Stimulated activated CD8-positive, alpha-beta memory T cell treated with anti-CD3 and anti-CD28 coated beads, Interleukin-15, amount 100 ng/mL, for 4 hours (primary cell): ENCODE measurements at places on chromosomes 3 and 15.

GRCh38 chr3:46463868-46464241 is 850 bp downstream of the LTF start:
- no peak for DNase-seq

DNA sequence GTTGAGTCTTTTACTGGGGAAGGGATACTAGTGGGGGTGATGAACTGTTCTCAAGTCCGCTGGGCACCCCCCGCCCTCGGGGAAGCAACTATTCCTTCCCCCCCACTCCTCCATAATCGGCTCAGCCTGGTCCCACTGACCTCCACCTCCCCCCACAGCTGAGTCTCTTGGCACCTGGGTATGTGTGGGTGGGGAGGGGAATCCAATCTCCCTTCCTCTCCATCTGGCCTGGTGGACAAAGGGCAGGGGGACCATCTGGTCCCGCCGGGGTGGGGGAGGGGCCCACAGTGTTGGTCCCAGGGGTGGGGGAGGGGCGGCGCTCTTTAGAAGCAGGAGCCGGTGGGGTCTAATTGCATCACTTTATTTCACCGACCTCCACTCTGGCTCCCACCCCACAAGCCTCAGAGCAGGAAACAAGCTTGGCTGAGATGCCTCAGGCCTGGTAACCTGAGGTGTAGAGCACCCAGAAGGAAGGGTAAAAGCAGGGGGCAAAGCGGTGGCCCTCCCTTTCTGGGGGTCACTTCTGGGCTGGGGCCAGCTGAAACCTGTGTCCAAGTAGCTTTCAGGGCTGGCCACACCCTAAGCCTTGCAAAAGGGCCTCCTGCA is 1.0 kb upstream of the PCBP4 start:
- DNase-seq: no peak

GRCh38 chr3:195135917-195136316 is 135.0 kb downstream of the XXYLT1 start:
- no peak for DNase-seq

GRCh38 chr3:77726517-77726916 is 686.6 kb downstream of the ROBO2 start:
- DNase-seq: no peak

GRCh38 chr3:152199102-152199840 is 69.5 kb upstream of the MBNL1 start:
- DNase-seq: no peak

DNA sequence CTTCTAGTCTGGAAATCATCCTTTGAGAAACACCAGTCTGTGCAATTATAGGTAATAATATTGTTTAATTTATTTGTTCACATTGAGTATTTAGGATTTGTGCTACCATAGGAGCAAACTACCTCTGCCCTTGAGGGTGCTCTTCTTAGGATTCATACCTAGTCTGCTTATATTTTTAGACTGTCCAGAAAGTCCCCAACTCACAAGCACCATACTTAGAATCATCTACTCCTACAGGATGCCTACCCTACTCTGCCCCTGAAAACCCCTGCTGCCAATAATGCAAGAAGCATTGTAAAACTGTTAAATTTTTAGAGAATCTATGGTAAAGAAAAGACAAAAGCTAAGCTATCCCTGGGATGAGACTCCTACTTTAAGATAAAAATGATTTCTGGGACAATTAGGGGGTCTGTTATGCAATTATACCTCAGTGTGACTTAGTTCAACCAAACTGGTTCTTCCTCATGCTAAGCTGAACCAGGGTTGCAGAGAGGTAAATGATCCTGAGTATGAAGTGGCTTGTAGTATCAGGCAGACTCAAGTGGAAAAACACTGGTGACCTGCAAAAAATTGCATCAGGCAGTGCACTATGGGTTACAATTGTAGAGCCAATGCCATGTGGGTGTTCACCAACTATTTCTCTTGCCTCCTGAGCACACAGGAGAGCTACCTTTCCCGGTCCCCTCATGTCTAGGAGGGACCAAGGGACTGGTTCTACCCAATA is 133.3 kb downstream of the TNIK start:
- DNase-seq: no peak
